Foreskin keratinocyte (primary cell): ENCODE measurements at places on chromosomes 5 and 9. TPM values are rescaled to one million over a fixed set of nuclear protein-coding genes. Genes with fewer than 3 reads are reported as not detected.

The GARIN3 gene
- total RNA-seq, result not detected in 2 replicates

The NPR3 gene
- total RNA-seq, result not detected in 2 replicates

GRCh38 chr9:85534340-85534739 is 207.4 kb downstream of the AGTPBP1 start:
- no peak for DNase-seq

- DNase-seq, result no peak
Observed at GRCh38 chr9:96565671-96566497, 53.8 kb downstream of the CDC14B start.
